ENCODE measurements at places on chromosomes 12 and 14.

DNA sequence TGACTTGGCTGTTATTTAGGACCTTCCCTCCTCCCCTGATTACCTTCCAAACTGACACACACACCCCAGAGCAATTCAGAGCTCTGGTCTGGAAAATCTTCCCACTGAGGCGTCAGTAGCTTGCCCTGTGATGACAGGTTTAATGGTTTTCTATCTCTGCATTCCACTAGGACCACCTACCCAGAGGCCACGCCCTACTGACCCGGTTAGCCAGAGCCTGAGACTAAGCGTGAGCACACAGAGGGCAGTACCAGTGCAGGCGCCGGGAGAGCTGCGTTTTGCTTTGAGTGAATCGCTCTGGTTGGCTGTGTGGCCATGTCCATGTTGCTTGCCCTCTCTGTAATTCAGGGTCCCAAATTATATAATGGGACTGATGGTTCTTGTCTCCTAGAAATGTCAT lies 36.2 kb upstream of the ATP2A2 start:
- DNase-seq = no peak

DNA sequence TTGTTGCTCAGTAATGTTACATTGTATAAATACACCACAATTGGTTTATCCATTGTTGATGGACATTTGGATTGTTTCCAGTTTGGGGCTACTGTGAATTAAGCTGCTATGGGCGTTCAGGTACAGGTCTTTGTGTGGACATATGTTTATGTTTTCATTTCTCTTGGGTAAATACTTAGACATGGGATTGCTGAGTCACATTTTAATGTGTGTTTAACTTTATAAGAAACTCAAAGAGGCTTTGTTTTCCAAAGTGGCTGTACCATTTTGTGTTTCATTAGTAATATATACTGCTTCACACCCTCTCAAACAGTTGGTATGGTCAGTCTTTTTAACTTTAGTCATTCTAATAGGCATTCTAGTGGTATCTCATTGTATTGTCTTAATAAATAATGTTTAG lies 225.0 kb downstream of the SPTSSA start:
- no peak for DNase-seq

GRCh38 chr14:59830338-59830734 lies 40.2 kb downstream of the RTN1 start:
- no peak for DNase-seq

DNA sequence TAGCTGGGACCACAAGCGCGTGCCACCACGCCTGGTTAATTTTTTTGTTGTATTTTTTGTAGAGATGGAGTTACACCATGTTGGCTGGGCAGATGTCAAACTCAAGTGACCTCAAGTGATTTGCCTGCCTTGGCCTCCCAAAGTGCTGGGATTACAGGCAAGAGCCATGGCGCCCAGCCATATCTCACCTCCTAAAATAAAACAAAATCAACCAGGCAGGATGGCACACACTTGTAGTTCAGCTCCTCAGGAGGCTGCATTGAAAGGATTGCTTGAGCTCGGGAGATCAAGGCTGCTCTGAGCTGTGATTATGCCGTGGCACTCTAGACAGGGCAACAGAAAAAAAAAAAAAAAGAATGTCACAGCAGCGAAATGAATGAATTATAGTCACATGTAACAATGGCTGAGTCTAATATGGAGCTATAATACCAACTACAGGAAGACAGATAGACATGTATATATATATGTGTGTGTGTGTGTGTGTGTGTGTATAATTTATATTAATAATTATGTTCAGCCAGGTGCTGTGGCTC lies 19.3 kb upstream of the TMEM120B start:
- DNase-seq = no peak

DNA sequence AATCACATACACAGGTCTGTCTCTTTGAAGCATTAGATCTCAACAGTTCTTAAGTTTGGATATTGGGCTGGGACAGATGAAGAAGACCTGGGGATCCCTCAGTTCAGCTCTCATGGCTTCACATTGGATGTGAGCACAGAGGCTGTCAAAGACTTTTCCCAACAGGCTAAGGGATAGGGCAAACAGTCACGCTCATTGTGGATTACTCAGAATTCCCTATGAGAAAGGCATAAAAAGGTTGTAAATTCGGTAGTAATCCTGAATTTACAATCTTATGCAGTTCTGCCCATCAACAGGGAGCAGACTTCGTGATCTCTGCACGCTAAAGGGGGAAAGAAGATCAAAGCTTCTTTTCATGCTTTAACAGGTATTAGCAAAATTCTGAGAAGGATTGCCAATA lies 448.4 kb downstream of the DAD1 start:
- no peak for DNase-seq

DNA sequence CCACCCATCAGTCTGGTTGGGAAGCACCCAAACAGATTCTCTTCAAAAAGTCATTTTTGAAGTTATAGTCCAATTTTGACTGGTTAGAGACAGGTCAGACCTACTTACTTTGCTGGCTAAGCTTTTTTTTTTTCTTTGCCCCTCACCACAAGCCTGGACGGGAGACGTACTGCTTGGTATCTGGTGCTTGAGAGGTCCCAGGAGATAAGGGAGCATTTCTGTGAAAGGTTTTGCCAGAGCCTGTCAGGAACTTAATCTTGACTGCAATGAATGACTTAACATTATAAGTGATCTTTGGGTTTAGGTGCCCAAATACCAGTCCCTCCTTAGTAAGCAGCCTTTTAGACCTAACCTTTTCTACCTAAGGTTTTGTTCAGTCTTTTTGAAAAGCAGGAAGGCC lies 6.3 kb downstream of the MTHFD1 start:
- no peak for DNase-seq

DNA sequence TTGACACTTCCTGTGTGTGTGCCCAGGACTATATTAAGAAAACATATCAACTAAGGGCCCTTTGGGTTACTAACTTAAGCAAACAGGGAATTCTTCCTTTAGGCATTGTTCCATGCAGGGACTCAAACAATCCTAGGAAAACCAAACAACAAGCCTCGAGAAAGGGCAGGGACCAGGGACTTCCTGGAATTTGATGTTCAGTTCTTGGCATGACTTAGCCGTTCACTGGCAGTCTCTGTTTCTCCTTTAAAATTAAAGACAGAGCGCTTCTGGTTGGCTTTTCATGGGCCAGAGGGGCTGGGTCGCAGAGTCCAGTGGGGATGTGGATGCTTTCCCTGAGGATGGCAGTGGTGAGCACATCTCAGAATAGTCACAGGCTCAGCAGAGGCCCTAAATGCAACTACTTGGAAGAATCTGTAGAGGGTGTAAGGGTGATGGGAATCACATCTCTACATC lies 35.2 kb downstream of the RNFT2 start:
- DNase-seq = no peak

Measured in activated CD4-positive, CD25-positive, alpha-beta regulatory T cell treated with anti-CD3 and anti-CD28 coated beads, Interleukin-2, amount 50 U/mL, for 16 hours (primary cell).